ENCODE measurements at places on chromosomes 7 and 10.

GRCh38 chr10:47301833-47302232, 1.8 kb downstream of the GDF10 start:
- DNase-seq, result no peak

DNA sequence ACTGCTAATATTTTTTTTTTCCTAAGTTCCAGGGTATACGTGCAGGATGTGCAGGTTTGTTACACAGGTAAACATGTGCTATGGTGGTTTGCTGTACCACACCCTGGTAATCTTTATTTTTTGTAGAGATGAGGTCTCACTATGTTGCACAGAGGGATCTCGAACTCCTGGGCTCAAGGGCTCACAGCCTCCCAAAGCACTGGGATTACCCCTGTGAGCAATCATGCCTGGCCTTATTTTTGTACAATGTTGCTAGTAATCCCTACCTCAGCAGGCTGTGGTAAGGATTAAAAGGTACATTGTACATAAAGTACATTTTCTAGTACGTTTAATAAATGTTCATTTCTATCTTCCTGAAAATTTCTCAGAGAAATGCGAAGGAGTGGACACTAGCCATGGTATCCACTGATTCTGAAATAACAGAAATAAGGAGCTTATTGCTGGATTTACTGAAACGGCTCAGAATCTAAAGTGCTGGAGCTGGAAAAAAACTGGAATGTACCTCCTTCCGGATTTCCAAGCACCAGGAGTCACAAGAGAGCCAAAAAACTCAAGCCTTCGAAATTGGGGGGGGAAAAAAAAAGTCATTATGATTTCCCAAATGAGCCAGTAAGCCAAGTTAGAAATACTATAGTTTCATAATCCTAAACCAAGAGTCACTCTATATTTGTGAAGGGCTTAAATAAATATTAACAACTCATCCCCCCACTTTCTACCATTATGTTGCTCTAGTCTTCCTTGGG, 69.6 kb downstream of the NT5C2 start:
- no peak for DNase-seq

GRCh38 chr7:155681663-155682062, 37.2 kb downstream of the RBM33 start:
- no peak for DNase-seq

DNA sequence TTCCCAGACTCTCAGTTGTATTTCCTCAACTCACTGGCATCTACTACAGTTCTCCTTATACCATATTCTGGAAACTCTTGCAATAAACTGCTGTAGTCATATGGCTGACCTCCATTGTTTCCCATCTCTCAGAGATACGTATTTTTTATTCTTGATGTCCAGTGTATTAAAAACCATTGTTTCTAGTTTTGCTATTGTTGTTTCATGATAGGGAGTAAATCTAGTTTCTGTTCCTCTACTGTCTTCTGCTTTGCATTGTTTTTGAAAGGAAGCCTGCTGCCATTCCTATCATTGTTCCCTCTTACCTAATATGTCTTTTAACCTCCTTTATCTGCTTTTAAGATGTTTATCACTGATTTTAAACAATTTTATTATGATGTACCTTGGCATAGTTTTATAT, 255.0 kb downstream of the ADK start:
- no peak for DNase-seq

DNA sequence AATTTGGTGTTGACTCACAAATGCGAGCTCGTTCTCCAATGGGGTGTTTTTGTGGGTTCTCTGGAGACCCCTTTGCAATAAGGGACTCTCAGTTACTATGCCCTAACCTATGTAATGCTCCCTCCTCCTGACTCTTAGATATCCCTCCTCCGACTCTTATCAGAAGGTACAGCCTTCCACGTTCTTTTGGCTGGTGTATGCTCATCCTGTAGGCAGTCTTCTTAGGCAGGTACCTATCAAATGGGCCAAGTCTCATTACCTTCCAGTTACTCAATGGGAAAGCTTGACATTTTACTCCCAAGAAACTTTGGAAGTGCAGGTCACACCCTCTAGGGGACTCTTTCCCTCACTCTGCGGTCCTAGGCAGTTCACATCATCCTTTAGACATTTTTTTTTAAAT, 32.6 kb downstream of the SLC26A5 start:
- no peak for DNase-seq

GRCh38 chr10:75014516-75015230, 96.8 kb upstream of the SAMD8 start:
- no peak for DNase-seq

- no peak for DNase-seq
These were observed 24.1 kb upstream of the KCNMA1 start for GRCh38 chr10:77661674-77662073.

Data from brain microvascular endothelial cell (primary cell).